ENCODE measurements at places on chromosomes 13 and 19. TPM values are rescaled to one million over a fixed set of nuclear protein-coding genes. Genes with fewer than 3 reads are reported as not detected.
A peak's percentile ranks its signal among the peaks of the same experiment; 100 is the strongest.

SIGLEC6 gene
- total RNA-seq: 4.8 TPM

ZIC2 gene
- total RNA-seq: not detected

DACH1 gene
- total RNA-seq: 2.2 TPM

DNA sequence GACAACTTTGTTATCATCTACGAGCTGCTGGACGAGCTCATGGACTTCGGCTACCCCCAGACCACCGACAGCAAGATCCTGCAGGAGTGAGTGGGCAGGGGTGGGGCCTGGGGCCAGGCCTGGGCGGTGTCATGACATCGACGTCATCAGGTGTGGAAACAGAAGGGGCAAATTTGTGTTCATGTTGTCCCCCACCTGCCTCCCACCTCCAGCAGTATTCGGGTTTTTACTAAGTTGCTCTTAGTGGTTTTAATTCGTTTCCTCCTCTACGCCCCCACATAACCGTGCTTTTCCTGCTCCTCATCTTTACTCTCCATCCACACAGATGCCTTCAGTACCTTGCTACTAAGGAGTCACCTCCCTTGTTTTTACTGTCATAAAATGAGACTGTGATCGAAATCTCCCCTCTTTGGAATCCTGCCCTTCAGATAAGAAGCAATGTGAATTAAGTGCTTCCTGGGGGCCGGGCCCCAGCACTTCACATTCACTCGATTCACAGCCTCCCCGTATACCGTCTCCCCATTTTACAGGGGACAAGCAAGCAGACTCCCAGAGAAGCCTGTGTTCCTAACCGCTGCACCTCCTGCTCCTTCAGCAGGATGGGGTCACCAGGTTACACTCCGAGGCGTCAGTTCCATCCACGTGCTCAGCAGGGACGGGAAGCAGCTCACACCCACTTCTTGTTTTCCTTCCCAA, 10.5 kb downstream of the AP1M1 start:
- peaks cover 11% of the 10 kb centered on the region for H3K36me3 ChIP-seq
- H3K4me1 ChIP-seq: no peaks in the 10 kb centered on the region
- no peak for DNase-seq

DNA sequence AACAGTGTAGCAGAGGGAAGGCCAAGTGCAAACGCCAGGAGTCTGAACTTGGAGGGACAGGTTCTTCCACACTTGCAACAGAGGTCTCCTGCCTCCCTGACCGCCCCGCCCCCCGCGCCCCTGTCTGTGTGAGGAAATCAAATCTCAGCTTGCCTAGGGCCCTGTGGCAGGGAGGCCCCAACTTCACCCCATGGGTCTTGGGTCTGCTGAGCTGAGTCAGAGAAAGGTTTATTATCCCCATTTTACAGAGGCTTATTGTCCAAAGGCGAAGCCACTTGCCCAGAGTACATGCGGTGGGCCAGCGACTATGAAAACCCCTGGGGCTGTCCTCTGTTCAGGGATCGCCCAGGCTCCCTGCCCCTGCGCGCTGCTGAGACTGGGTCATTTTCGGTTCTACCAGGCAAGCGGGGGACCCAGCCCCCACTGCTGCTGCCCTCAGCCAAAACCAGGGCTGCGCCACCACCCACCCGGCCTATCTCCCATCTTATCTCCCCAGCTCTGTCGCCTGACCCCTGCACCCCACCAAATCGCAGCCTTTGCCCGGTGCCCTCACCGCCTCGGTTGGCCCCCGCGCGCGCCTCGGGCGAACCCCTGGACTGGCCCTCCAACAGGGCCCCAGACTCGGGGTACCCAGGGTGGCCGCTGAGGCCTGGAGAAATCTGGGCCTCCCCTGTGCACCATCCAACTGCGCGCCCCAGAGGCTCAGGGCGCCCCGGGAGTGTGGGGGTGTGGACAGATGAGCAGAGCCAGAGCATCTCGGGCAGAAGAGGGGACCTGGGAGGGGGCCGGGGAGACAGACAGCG, 850 bp upstream of the CERS4 start:
- H3K36me3 ChIP-seq: no peaks in the 10 kb centered on the region
- H3K27me3 ChIP-seq: no peaks in the 10 kb centered on the region
- H3K27ac ChIP-seq: peak overlapping the region; percentile 92
- no peak for DNase-seq
- peak overlapping the region; percentile 77 for H3K4me3 ChIP-seq
- H3K4me1 ChIP-seq: peaks cover 11% of the 10 kb centered on the region

DNA sequence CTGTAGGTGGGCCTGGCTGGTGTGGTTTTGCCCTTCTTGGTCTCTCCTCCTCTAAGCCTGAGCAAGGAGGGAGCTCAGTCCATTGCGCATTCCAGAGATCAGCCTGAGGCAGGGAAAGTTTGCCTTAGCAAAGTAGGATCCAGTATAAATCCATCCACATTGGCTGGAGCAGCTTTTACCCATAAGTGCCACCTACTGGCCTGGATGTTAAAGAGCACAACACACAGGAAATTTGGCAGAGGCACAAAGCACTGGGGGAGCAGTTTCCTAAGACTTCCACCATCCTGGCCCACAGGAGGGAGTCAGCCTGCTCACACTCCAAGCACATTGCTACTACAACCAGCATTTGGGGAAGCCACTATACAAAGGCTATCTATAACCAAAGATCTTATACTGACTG, 1124.2 kb downstream of the SLITRK1 start:
- no peaks in the 10 kb centered on the region for H3K4me1 ChIP-seq
- no peak overlapping the region for H3K27ac ChIP-seq
- DNase-seq: no peak
- no peak overlapping the region for H3K4me3 ChIP-seq
- no peaks in the 10 kb centered on the region for H3K36me3 ChIP-seq

RASAL3 gene
- 5.9 TPM for total RNA-seq

GRCh38 chr13:99125326-99125915, 75.2 kb upstream of the UBAC2 start:
- no peak for DNase-seq
- H3K36me3 ChIP-seq: no peaks in the 10 kb centered on the region
- H3K4me1 ChIP-seq: no peaks in the 10 kb centered on the region
- no peak overlapping the region for H3K27ac ChIP-seq
- no peak overlapping the region for H3K4me3 ChIP-seq

- no peaks in the 10 kb centered on the region for H3K4me1 ChIP-seq
- no peak for DNase-seq
- no peak overlapping the region for H3K4me3 ChIP-seq
- no peaks in the 10 kb centered on the region for H3K36me3 ChIP-seq
- H3K27me3 ChIP-seq: no peaks in the 10 kb centered on the region
Observed at GRCh38 chr13:105466376-105466775, 1069.1 kb downstream of the EFNB2 start.

DNA sequence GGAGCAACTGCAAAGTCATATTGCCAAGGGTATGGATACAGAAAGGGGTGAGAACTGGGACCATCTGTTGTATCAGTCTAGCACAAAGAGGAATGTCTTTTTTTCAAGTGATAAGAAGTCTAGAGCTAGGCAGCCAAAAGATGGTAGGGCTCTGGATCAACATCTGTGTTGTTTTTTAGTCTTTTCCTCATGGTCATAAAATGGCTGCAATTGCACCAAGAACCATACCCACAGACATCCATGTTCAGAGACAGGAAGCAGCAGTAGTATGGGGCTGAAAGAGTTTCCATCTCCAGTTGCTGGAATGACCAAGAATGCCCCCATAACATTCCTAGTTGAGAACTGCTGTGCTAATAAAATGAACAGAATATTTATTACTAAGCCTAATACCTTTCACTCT, 25.6 kb downstream of the KCNC3 start:
- no peaks in the 10 kb centered on the region for H3K27me3 ChIP-seq
- H3K36me3 ChIP-seq: no peaks in the 10 kb centered on the region
- H3K27ac ChIP-seq: no peak overlapping the region
- H3K4me1 ChIP-seq: no peaks in the 10 kb centered on the region
- no peak for DNase-seq
- no peak overlapping the region for H3K4me3 ChIP-seq

GRCh38 chr19:58277748-58278540, 811 bp upstream of the ZNF8 start:
- no peaks in the 10 kb centered on the region for H3K27me3 ChIP-seq
- peak overlapping the region; percentile 94 for H3K4me3 ChIP-seq
- no peaks in the 10 kb centered on the region for H3K4me1 ChIP-seq
- DNase-seq: no peak
- no peaks in the 10 kb centered on the region for H3K36me3 ChIP-seq

- no peak overlapping the region for H3K4me3 ChIP-seq
- no peaks in the 10 kb centered on the region for H3K4me1 ChIP-seq
- H3K27ac ChIP-seq: no peak overlapping the region
- H3K27me3 ChIP-seq: no peaks in the 10 kb centered on the region
- peaks cover 4% of the 10 kb centered on the region for H3K36me3 ChIP-seq
Observed at GRCh38 chr13:27549406-27549981, 70.8 kb downstream of the LNX2 start.

GRCh38 chr19:11356676-11357550, 1.7 kb downstream of the PLPPR2 start:
- H3K27ac ChIP-seq: no peak overlapping the region
- H3K36me3 ChIP-seq: no peaks in the 10 kb centered on the region
- H3K4me1 ChIP-seq: no peaks in the 10 kb centered on the region
- no peak overlapping the region for H3K4me3 ChIP-seq
- DNase-seq: no peak

GRCh38 chr19:35065574-35065973, 24.1 kb downstream of the HPN start:
- DNase-seq: no peak
- no peak overlapping the region for H3K27ac ChIP-seq
- H3K36me3 ChIP-seq: no peaks in the 10 kb centered on the region
- no peaks in the 10 kb centered on the region for H3K4me1 ChIP-seq
- no peak overlapping the region for H3K4me3 ChIP-seq
- H3K27me3 ChIP-seq: no peaks in the 10 kb centered on the region

CARM1 gene
- 17.3 TPM for total RNA-seq

ZNF284 gene
- 4.2 TPM for total RNA-seq

GRCh38 chr19:30049846-30050667, 108.0 kb downstream of the URI1 start:
- H3K27me3 ChIP-seq: no peaks in the 10 kb centered on the region
- no peaks in the 10 kb centered on the region for H3K4me1 ChIP-seq
- no peak for DNase-seq
- H3K27ac ChIP-seq: no peak overlapping the region
- H3K4me3 ChIP-seq: no peak overlapping the region
- no peaks in the 10 kb centered on the region for H3K36me3 ChIP-seq

- no peak for DNase-seq
- H3K36me3 ChIP-seq: no peaks in the 10 kb centered on the region
- H3K4me1 ChIP-seq: no peaks in the 10 kb centered on the region
Observed at GRCh38 chr13:51298812-51299211, 40.7 kb upstream of the SERPINE3 start.
